ENCODE measurements at places on chromosomes 1 and 21.

DNA sequence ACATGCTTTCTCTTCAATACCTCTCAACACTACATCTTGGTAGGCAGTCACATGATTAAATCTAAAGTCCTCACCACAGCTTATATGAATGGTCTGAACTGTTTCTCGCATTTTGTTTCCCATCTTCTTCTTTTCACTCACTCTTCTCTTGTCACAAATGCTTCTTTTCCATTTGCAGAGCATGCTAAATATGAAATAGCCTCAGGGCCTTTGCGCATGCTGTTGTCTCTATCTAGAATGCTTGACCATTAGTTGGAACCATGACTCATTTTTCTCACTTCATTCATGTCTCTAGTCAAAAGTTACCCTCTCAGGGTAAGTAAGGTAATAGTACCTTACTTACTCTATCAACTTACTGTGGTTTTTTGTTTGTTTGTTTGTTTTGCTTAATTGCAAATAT is 239.7 kb downstream of the PTPRC start:
- DNase-seq, result no peak

GRCh38 chr1:44895919-44896734 is 53.1 kb upstream of the PTCH2 start:
- no peak for DNase-seq

DNA sequence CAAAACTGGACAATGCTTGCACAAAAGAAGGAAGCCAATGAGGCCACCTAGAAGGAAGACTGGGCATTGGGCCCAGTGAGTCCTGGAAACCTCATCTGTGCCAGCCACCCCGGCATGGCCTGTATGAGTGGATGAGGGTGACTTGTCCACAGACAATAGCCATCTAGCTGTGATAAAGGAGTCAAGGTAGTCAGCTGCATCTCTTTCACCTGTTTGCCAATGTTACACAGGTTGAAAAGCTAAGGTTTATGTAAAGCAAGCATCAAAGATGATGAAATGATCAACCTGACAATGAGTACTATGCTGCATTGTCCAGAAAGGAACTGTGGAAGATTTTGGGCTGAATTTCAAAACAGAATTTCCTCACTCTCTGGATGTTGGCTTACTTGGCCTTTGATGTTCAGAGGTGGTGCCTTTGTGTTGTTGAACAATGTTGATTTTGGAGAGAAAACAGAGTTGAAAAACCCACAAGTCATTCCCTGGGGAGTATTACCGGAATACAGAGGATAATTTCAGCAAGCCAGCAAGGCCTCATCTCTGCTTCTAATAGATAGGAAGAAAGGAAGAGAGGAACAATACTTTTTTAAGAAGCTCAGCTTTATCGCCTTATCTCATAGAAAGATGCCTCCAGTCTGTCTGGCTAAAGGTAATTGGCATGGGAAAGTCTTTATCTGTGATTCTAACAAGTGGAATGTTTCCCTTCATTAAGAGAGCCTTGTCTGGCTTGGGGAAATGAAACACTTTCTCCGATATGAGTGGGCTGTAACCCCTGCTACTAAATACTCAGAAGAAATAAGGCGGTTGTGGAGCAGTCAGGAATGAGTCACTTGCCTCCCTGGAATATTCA is 11.4 kb upstream of the SELE start:
- DNase-seq, result no peak

GRCh38 chr1:6239950-6240768 is 3.8 kb upstream of the HES3 start:
- no peak for DNase-seq

- DNase-seq, result no peak
These were observed 37.8 kb downstream of the CAPZB start for GRCh38 chr1:19447550-19447949.

- no peak for DNase-seq
These were observed 164.3 kb downstream of the MIS18A start for GRCh38 chr21:32114419-32115035.

DNA sequence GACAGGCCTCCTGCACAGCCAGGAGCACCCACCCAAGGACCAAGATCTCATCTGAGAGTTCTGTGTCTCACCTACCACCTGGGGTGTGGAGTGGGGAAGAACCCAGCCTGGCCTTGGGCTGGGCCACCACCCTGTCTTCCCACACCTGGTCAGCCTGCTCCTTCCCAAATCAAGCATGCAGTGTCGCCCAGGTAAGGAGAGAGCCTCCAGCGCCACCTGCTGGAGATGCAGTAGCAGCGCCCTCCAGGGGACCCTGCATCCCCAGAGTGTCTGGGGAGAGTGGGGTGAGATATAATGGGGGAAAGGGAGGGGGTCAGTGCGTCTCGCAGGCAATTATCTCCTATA is 32.3 kb downstream of the KIAA2013 start:
- DNase-seq, result peak; percentile 43

- no peak for DNase-seq
These were observed 48.4 kb upstream of the HOOK1 start for GRCh38 chr1:59766227-59766855.

DNA sequence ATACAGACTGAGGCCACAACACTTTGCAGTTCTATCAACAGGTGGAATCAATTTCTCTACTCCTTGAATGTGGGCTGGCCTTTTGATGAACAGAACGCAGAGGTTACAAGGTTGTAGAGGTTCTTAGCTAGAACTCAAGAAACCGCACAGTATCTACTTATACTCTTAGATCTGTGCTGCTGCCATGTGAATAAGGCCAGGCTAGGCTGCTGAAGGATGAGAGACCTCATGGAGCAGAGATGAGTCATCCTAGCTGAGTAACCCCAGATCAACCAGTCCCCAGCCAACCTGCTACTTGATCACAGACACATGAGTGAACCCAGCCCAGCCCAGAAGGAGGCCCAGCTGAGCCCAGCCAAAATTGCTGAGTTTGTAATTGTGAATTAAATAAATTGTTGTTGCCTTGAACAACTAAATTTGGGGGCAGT is 35.3 kb upstream of the BCAR3 start:
- peak; percentile 46 for DNase-seq

- DNase-seq, result no peak
These were observed 3.1 kb downstream of the CHML start for GRCh38 chr1:241637046-241637590.

GRCh38 chr1:209199822-209200221 is 383.7 kb upstream of the CAMK1G start:
- DNase-seq, result no peak

GRCh38 chr1:212586206-212587015 is 22.1 kb upstream of the ATF3 start:
- no peak for DNase-seq

DNA sequence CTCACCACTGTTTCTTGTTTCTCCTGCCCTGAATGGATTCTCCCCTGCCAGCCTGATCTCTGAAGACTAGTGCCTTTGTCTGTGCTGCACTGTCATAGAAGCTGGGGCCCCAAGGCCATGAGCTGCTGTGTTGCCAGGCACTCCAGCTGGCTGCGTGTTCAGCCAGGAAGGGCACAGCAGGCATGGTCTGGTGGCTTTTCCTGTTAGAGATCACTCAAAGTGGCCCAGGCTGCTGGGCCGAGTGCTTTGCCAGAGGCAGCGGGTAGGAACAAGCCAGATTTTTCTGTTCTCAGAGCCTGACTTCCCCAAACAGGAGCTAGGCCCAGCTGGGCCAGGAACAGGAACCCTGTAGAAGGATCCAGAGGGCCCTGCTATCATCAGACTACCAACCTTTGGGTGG is 5.2 kb downstream of the ADPRS start:
- no peak for DNase-seq

GRCh38 chr1:81725823-81726222 is 74.9 kb upstream of the ADGRL2 start:
- DNase-seq, result no peak

GRCh38 chr21:16976193-16976592 is 536.6 kb upstream of the CXADR start:
- DNase-seq, result no peak

GRCh38 chr1:223494926-223495645 is 101.9 kb downstream of the CCDC185 start:
- DNase-seq, result no peak

DNA sequence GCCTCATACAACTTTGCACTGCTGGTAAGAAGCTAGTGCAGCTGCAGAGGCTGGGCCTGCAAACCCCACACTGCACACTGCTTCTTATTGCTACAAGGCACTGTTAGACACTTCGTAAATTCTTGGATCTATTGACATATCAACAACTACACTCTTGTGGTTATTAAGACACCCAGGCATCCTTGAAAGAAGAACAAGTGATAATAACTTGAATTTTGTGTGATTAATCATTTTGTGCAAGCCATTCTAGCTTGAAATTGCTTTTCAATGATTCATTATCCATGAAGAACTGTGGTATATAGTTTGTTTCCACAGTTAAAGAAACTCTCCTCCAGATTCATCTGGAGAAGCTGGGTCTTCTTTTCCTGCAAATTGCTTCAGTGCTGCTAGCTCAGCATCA is 33.7 kb upstream of the IFI44L start:
- DNase-seq, result no peak

DNA sequence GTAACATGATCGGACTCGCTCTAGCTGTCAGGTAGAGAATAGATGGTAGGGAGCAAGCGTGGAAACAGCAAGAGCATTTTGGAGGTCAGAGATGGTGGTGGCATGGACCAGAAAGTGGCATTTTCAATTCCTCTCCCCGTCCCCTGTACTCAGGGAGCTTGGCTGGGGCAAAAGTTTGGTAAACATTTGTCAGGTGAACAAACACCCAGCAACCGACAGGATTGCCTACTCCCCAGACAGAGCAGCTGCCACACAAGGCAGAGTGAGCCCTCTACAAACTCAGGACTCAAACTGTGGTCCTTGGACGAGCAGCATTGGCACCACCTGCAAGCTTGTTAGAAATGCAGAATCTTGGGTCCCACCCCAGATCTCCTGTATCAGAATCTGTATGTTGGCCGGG is 14.3 kb downstream of the PTAFR start:
- DNase-seq, result no peak

- DNase-seq, result no peak
These were observed 117.9 kb upstream of the DNAH14 start for GRCh38 chr1:224811564-224811963.

GRCh38 chr1:41351262-41352151 is 9.7 kb upstream of the FOXO6 start:
- DNase-seq, result no peak

- peak; percentile 68 for DNase-seq
These were observed 5.4 kb upstream of the NEK2 start for GRCh38 chr1:211680752-211681327.

DNA sequence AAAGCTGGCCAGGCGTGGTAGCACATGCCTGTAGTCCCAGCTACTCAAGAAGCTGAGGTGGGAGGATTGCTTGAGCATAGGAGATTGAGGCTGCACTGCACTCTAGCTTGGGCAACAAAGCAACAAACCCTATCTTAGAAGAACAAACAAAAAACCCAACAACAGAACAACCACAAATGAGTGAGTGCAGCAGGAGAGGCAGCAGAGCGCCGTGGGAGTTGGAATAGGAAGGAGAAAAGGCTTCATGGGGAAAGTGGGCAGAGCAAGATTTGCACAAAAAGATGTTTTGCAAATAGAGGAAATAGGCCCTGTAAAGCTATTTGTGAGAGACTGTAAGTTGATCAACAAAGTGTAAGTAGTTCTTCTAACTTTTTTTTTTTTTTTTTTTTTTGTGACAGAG is 19.6 kb downstream of the SMAP2 start:
- no peak for DNase-seq

DNA sequence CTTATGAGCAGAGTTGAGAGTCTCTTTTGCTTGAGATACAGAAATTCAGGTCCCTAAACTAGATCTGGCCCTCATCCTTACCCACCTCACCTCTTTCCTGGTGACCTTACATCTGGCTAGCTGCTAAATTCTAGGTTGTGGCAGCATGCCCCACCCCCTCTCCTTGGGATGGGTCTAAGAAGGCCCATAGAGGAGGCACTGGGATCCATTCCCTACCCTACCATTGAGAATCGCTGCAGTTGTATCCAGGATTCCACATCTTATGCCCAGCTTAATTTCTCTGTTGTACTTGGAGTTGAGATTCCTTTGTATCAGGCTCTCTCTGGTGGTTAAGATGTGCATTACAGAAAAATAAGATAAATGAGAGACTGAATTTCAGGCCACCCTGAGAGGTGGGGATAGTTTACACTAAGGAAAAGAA is 9.5 kb upstream of the TMEM39B start:
- no peak for DNase-seq

- DNase-seq, result no peak
These were observed 70.6 kb upstream of the CNTN2 start for GRCh38 chr1:204972426-204972825.

DNA sequence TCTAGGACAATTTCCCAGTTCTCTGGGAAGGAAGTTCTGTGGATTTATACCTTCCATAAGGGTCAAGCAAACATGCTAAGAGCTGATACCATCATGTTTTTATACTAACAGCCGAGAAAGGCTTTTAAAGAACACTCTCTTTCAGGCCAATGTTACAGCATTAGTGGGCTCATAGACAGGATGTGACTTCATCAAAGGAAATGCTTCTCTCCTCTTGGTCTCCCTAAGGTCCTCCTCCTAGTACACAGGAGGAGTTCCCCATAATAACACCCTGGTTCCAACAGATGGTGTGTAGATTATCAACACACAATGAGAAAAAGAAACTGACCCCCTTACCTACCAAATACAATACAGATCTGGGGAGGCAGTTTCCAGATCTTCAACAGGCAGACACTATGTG is 26.7 kb upstream of the GLIS1 start:
- DNase-seq, result no peak

DNA sequence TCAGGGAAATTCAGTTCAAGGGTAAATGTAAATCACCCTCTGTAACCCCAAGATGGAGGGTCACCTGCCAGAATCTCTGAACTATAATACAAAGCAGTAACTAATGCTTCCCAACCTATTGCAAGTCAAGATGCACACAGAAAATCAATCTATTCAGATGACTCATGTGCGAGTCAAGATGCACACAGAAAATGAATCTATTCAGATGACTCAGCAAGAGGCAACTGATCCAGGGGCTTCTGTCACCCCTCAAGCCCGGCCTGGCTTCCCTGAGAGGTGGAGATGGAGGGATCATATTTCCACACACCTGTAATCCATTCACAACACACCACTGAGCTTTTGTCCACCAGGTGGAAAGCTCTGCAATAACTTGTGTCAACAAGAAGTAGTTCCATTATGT is 17.4 kb upstream of the HIVEP3 start:
- DNase-seq, result no peak
